ENCODE measurements at places on chromosomes 1 and 21.

DNA sequence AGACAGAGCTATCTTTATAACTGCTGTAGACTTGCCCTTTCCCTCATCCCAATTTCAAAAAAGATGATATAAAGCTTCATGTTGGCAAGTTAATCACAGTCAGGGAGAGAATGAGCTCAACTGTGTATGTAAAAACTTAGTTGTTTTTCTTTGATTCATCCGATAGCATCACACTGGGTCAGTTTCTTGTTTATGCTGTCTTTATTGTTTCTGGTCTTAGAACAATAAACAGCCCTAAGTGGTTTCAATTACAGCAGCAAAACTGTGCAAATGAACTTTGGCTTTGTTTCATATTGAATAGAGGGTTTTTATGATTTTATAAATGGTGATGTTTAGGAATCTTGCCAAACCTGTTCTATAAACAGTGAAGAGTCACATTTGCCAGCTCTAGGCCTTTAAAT is 423.8 kb upstream of the CXADR start:
- DNase-seq = peak; percentile 66

DNA sequence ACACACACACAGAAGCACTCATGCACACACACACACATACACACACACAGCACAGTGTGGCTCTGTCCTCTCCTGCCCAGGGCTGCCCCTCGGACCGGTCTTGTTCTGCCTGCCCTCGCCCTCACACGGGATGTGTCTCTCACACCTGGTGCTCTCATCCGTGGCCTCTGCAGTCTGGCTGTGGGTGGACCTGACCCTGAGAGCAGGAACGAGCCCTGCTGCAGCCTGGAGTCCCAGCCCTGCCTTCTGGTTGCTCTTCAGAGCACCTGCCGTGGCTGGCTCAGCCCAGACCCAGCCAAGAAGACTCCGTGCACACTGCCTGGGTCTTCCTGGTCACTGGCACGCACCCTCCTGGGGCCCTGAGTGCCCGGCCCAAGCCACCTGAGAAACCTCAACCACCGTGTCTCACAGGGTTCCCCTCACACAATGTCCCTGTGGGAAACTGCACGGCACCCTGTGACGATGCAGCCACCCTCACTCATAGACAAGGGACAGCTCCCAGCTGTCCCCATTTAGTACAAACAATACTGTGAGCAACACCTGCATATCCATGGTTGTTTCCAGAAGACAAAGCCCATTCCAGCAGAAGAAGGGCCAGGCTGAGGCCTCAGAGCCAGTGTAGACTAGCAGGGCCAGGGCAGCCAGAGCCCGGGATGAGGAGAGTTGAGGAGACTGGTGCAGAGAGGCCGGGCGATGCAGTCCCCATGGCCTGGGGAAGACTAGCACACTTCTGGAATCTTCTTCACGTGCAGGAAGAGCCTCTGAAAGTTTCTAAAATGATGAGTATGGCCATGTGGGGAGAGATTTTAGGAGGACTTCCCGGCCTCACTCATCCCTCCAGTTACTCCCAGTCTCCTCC is 234.0 kb downstream of the NPHP4 start:
- DNase-seq = no peak

DNA sequence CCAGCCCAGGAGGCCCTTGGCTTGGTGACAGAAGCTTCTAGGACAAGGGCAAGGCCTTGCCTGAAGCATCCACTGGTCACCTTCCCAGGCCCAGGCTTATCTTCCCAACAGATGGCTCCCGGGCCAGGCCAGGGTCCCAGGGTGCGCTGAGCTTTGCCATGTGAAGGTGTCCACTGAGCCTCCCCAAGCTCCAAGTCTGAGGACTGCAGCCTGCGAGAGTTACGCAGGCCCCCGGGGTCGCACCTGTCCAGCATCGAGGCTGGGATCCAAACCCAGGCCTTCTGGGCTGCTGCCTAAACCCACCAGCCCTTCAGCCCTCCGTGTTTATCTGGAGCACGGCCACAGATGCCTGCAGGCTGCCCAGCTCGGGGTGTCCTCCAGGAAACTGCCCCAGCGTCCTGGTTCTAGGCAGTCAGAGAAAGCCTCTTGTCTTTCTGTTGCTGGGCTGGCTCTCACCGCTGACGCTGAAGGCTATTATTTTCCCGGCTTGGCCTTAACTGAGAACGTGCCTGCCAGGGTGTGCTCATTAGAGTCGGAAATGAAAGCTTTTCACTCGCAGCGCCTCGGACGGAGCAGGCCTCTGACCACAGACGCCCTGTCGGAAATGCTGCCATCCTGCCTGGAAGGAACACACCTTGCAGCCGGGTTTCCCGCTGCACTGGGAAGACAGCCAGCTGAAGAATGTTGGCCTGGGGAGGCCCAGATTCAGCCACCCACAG is 71.4 kb downstream of the MEGF6 start:
- no peak for DNase-seq

- no peak for DNase-seq
These were observed 88.3 kb downstream of the SMYD3 start for GRCh38 chr1:246418565-246419312.

GRCh38 chr1:24454673-24455072 is 39.1 kb downstream of the NIPAL3 start:
- no peak for DNase-seq

DNA sequence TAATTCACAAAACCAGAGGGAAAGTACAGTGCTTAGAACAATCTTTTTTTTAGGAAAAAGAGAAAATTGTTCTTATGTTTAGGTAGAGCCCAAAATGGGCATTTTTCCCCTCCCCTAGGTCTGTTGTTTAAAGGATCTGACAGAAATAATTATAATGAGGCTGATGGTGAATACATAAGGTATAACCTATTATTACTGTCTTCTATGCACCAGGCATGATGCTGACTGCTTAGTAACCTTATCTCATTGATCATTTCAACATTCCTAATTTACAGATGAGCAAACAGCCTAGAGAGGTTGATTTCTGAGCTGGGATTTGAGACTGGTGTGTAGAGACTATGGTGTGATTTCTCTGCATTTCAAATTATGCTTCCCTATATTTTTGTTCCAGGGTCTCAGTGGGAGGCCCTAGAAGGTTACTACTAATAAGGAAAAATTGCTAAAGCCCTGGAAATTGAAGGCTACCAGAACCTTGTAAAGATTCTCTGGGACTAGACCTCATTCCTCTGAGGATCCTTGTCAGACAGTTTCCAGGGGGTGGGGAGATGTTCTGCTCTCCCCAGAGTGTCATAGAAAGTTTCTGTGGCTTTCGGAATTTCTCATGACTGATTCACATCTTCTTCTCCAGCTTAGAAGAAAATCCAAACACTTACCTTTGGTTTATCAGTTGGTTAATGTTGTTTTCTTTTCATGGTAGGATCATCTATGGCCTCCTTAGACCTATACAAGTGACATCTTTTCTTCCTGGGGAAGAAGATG is 44.9 kb downstream of the ROR1 start:
- DNase-seq = no peak

GRCh38 chr1:40161888-40162397 is 756 bp downstream of the RLF start:
- DNase-seq = no peak

DNA sequence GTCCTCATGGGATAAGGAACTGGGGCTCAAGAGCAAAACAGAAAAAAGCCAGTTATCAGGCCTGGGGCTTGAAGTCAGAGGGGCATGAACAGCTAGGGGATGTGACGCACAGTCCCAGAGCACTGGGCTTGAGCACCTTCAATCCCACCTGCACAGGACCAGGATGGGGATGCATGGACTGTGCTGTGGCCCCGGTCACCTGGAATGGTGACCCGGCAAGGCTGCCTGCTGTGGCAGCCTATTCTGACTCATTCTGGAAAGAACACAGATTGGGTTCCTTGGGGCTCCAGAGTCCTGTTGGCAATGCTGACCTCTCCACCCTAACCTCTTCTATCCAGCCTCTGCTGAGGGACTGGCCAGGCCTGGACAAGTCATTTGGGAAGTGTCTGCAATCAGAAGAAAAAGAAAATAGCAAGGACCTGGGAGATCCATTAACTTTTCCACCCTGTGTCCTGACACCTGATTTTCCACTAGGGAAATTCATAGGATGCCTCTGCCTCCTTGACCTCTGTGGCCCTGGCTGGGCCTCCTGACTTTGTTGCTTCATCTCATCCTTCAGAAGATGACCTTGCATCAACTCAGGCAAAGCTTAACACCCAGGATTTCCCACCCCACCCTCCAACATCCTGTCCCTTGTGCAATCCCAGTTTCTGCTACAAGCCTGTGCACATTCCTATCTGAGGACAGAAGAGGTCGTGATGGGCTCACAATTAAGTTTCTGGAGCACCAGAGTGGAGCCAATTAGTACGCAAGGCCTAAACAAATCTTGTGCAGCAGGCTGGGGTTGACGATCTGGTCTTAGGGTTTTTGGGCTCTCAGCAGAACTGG is 17.9 kb upstream of the FMOD start:
- peak; percentile 98 for DNase-seq

- DNase-seq = no peak
These were observed 7.4 kb upstream of the ARF1 start for GRCh38 chr1:228074954-228075730.

- peak; percentile 66 for DNase-seq
These were observed 84.9 kb downstream of the SIM2 start for GRCh38 chr21:36783612-36784374.
